ENCODE measurements at places on chromosomes 6 and 20.

DNA sequence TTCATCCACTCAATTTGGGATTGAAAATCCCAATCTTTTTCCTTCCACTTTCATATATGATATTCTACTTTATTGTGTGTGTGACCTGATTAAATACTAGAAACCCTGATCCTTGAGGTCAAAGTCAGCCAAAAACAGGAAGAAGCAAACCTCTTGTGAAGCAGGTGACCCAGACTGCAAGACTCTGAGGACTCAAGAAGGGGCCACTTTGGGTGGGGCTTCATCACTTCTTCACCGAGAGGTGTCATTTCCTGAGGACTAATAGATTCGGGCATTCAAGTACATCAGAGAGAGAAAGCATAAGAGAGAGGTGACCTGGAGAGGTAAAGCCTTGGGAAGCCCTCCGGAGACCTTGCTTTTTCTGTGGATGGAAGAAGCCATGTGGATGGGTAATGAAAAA lies 129.0 kb downstream of the CFAP61 start:
- no peak for DNase-seq

DNA sequence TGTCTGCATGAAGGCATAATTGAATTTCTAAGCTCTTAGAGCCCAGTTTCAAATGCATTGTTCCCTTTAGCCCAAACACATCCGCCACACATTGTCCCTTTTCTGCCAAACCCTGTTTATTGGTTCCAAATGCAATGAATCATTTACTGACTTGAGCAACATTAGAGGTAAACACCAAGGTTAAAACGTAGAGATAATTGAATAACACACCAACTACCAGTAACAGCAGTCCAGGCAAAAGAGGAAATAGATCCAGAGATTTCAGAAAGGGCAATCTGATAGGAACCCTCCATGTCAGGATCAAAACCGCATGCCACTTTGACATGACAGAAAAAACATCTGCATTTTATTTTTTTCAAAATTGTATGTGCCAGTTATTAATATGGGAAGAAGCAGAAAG lies 114.8 kb downstream of the PKHD1 start:
- DNase-seq, result no peak

GRCh38 chr6:44594481-44594880 lies 207.0 kb downstream of the CDC5L start:
- no peak for DNase-seq

- no peak for DNase-seq
These were observed 13.7 kb downstream of the SOD2 start for GRCh38 chr6:159679091-159680077.

- no peak for DNase-seq
These were observed at the start of gene SCUBE3 for GRCh38 chr6:35213824-35214756. TSS of gene SCUBE3 (plus strand) at chr6:35213956. CDS start at chr6:35214419, 463 bp downstream.

DNA sequence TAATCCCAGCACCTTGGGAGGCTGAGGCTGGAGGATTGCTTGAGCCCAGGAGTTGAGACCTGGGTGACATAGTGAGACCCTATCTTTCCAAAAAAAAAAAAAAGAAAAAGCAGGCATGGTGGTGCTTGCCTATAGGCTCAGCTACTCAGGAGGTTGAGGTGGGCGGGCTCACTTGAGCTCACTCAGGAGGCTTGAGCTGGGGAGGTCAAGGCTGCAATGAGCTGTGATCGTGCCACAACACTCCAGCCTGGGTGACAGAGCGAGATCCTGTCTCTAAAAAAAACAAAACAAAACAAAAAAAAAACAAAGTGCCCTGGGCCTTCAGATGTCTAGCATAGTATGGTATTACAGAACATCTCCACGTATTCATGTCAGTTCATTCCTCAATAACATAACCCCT lies 42.9 kb downstream of the ZFAND3 start:
- DNase-seq, result no peak

GRCh38 chr6:143117108-143117507 lies 56.4 kb downstream of the AIG1 start:
- DNase-seq, result no peak

DNA sequence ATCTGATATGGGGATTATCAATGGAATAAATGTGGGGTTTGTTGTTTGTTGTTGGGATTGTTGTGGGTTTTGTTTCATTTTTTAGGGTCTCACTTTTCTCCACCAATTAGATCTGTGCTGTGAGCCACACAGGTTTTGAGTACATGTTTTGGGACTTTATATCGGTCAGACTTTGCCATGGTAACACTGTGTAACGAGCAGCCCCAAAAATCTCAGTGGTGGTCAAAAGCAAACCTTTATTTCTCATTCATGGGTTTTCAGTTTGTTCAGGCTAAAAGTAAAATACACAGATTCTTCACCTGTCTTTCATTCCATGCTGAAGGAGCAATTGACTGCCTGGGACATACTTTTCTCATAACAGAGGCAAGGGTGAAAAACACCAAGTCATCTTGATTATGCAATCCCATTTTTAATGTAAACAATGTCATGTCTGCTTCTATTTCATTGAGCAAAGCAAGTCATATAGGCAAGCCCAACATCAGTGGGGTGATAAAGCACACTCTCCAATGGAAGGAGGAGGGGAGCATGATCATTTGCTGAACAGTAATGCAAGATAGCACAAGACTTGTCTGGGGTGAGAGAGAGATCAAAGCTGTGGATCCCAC lies 101.1 kb upstream of the PLCB4 start:
- no peak for DNase-seq

- no peak for DNase-seq
These were observed 121.5 kb upstream of the FOXQ1 start for GRCh38 chr6:1190366-1190765.

GRCh38 chr20:32925481-32926196 lies 66.9 kb downstream of the EFCAB8 start:
- DNase-seq, result no peak

GRCh38 chr20:5745416-5746030 lies 4.7 kb upstream of the SHLD1 start:
- no peak for DNase-seq

DNA sequence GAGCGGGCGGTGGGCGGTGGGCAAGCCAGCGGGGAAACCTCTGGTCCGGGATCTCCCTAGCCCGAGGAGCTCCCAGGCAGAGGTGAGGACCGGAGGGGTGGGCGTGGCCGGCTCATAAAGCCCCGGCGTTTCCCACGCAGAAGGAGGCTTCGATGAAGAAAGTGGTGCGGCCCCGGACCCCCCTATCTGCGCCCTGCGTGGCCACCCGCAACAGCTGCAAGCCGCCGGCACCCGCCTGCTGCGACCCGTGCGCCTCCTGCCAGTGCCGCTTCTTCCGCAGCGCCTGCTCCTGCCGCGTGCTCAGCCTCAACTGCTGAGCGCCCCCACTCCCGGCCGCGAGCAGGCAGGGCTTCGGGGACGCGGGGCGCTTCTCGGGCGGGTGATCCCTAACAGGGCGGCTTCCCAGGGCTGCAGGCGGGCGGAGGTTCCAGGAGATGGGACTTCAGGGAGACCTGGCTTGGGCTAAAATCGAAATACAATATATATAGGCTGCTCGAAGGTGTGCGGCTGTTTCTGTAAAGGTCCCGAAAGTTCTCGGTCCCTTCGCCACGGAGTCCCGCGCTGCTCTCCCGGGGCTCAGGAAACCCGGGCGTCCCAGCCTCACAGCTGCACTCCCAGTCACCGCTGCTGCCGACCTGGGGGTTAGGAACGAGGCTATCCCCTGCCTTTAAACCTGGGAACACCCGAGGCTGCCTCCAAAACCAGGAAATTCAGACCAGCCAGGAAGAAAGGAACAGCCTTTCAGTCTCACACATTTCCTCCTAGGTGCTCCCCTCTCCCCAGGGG lies 27.8 kb downstream of the ASIP start:
- no peak for DNase-seq

DNA sequence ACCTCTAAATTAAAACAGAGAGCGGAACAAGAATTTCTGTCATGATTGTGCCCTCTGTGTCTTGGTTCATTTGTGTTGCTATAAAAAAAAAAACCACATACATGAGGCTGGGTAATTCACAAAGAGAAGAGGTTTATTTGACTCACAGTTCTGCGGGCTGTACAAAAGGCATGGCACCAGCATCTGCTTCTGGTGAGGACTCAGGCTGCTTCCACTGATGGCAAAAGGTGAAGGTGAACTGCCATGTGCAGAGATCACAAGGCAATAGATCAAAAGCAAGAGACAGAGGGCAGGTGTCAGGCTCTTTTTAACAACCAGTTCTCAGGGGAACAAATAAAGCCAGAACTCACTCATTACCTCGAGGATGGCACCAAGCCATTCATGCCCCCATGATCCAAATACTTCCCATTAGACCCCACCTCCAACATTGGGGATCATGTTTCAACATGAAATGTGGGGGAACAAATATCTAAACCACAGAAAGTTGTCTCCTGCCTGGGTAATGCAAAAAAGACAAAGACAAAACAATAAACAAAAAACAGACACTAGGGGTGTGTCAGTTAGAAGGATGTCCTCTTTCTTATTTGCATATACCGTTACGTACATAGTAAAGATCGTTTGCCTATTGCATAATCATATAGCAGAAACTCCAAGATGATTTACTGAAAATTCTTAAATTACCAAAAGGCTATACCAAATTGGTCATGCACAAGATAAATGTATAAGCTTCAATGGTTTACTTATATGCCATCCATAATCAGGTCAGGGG lies 17.0 kb downstream of the SERPINB9 start:
- DNase-seq, result peak; percentile 88

DNA sequence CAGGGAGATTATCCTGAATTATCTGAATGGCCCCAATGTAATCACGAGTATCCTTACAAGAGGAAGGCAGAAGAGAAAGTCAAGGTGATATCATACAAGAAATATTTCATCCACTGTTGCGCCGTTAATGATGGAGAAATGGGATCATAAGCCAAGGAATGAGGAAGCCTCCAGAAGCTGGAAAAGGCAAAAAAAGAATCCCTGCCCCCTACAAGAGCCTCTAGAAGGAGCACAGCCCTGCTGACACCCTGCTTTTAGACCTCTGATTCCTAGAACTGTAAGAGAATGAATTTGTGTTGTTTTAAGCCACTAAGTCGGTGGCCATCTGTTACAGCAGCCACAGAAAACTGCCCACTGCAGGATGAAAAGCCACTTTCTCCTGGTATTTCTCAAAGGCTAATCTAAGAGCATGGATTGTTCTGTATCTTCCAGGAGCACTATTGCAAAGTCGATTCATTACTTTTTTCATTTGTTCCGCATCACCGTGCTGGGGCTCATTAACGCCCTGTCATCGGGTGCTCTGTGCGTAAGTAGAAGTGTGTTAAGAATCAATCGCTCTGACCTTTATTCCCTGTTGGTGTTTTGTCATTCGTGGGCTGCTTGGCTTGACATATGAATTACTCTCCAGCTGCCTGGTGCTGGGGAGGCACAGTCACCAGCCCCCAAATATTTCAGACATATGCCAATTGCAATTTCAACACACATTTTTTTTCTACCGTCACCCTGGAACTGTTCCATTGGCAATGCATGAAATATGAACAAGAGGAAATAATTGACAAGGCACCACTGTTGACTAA lies 117.0 kb downstream of the PCSK2 start:
- DNase-seq, result no peak

DNA sequence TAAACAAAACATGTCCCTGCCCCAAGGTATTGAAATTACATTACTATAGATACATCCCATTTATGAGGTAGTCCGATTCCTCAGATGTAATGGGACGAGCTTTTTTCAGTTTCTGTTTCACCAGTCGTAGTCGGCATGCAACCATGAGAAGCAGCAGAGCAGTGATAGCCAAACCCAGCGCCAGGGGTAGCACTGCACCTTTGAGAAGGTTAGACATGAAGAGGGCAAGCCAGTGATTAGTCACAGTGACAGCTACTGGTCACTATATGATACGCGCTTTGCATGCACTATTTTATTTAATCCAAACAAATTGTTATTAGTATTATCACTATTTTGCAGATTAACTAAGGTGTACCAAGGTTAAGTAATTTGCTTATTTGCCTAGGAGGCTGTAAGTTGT lies 43.7 kb downstream of the LRP11 start:
- peak; percentile 45 for DNase-seq

GRCh38 chr6:117501722-117502121 lies 19.2 kb downstream of the DCBLD1 start:
- no peak for DNase-seq

DNA sequence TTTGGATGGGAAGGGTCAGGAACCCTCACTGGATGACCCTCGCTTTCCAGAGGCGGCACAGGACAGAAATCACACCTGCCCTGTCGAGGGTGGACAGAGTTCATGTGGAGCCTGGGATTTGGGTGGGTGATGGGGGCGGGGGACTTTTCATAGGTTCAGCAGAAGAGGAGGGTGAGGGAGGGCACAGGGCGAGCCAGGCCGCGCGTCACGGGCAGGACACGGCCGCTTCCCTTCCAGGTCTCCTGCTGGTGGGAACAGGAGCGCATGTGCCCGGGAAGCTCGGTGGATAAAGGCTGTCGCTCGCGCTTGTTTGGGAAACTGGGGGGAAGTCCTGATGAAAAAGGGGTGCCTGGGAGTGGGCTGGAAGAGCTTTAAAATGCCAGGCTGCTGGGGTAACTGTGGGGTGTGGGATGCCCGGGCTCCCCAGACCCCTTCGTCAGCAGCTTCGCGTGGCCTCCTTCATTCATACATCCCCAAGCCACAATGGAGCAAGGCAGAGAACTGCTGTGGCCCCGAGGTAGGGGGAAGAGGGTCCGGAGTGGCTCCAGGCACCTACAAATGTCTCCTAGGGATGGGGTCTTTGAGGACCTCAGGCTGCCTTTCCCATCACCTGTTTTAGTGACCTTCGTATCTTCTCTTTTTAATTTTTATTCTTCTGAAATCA lies 102.2 kb downstream of the DACT2 start:
- DNase-seq, result no peak

GRCh38 chr6:159152782-159153181 lies 16.4 kb upstream of the FNDC1 start:
- no peak for DNase-seq

GRCh38 chr6:21780679-21781078 lies 187.1 kb downstream of the SOX4 start:
- no peak for DNase-seq

GRCh38 chr6:53347921-53348370 lies 804 bp downstream of the ELOVL5 start:
- DNase-seq, result peak; percentile 62

DNA sequence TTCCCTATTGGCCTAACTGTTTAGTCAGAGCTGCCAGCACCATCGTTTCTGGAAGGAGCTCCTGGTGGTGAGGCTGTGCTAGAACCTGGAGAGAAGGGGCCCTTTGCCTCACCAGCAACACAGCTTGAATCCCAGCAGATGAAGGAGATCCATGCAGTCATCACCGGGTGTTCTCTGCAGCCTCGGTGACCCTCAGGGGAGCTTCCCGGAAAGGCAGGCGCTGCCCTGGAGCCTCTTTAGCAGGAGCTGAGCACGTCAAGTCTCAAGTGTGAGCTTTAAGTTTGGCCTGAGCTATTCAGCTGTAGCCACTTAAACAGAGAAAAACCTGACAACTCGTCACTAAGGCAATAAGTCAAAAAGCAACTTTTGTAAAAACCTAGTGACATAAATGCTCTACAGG lies 181.2 kb upstream of the FOXQ1 start:
- no peak for DNase-seq

DNA sequence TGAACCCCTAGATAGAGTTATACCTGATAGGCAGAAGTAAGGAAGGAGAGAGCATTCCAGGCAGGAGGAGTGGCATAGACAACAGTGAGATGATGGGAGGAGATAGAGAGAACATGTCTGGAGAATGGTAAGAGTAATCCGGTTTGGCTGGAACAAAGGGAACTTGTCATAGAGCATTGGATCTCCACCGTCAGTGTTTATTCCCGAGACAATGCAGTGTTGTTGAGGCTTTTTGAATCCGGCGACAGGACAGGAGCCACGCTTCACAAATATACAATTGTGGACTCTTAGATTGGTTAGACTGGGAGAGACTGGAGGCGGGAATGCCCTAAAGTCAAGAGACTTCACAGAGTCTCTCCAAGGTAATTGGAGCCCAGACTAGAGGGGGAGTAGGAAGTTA lies 119.8 kb downstream of the ANKS1A start:
- no peak for DNase-seq

Data from OCI-LY7 (cell line).